ENCODE measurements at places on chromosomes 13 and 19. TPM values are rescaled to one million over a fixed set of nuclear protein-coding genes. Genes with fewer than 3 reads are reported as not detected.

DNA sequence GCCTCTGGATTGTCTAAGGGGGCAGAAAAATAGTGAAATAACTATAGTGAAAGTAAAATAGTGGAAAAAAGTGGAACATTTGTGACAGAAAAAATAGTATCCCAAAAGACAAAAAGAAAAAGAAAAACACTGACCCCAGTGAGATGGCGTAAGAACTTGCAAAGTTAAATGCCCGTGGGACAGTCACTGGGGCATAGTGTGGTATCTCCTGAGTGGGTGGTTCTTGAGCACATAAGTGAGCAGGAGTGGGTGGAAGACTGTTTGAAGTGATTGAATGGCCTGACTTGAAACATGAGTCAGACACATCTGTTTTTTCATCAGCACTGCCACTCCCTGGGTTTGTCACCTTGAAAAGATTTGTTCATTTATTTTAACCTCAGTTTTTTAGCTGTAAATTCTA, 2.5 kb downstream of the ZNF430 start:
- DNase-seq, result no peak

SIGLEC12 gene
- total RNA-seq, result not detected

DNA sequence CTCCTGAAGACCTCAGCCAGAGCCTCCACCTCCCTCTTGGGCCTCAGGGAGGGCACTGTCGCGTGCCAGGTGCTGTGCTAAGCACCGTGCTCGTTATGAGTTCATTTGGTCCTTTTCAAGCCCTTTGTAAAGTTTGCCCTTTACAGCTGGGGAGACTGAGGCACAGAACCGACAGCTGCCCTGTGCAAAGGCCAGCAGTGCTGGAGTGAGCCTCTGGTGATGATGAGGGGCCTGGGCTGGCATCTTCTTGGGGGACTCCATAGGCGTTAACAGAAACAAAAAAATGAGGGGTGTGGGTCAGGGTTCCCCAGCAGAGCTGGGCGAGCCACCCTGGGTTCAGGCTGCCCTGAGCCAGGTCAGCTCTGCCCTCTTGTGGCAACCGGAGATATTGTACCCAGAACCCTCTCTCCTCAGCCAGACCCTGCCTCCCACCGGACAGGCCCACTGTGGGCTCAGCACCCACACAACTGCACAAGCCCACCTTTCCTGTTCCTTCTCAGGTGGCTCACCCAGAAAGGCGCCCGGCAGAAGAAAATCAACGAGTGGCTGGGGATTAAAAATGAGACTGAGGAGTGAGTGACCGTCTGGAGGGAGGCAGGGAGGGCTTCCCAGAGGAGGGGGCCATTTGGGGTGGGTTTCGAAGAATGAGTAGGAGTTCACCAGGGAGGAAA, 5.5 kb upstream of the IFI30 start:
- peak; percentile 33 for DNase-seq

DNA sequence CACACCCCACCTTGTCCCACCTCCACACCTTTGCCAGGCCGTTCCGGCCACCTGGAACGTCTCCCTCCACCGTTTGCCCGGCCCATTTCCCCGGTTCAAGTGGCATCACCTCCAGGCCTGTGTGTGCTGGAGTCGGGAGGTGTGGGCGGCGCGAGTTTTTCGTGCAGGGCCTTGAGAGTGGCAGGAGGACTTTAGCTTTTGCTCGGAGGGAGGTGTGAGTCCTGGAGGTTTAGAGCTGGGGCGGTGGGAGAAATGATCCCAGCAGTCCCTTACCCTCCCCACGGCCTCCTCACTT, 4.3 kb upstream of the PALM start:
- no peak for DNase-seq

IL4I1 gene
- 3.6 TPM for total RNA-seq

GRCh38 chr13:89609318-89609717, 1738.2 kb upstream of the MIR17HG start:
- DNase-seq, result no peak

- no peak for DNase-seq
Measured at GRCh38 chr13:25453850-25454365, 82.1 kb downstream of the ATP8A2 start.

LILRB5 gene
- not detected for total RNA-seq

DENND1C gene
- total RNA-seq, result not detected

Data from MG63 (cell line).